ENCODE measurements at places on chromosomes 7 and 10.

DNA sequence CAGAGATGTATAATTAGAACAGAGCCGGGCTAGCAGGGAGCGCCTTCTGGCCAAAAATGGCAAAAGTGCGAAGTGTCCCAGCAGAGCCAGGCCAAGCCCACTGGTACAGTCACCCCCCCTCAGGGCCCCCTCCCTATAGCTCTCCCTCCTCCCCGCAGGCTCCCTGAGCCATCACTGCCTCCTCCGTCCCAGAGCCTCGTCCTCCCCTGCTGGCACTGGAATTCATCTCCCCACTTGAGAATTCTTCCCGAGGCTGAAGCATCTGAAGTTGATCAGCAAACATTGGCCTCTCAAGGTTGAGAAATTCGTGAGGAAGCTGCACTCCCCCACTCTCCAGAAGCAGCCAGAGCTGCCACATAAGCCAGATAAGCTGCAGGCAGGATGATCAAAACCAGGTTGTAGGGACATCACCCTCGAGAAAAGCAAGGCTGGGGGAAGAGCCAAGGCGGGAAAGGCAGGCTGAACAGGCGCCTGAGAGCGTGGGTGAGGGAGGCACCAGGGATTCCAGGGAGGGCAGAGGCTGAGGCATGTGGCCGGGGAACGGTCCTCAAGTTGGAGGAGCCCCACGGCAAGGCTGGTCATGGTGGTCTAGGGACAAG is 23.4 kb downstream of the CAMK2G start:
- DNase-seq = no peak

DNA sequence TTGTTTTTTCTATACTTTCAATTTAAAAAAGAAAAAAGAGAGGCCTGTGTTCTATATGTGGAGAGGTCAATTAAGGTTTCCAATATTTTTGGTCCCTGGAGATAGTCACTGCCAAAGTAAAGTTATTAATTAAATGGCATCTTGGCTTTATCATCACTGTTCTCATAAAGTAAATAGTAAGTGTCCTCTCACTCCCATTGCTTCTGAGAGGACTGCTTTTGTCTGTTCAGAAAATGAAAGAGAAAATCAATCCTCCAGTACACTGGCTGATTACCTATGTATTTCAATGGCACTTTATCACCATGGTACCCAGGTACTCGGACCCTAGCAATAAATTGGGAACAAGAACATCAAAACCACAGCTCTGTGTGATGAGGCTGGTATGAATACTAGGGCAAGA is 94.0 kb downstream of the RNLS start:
- no peak for DNase-seq

DNA sequence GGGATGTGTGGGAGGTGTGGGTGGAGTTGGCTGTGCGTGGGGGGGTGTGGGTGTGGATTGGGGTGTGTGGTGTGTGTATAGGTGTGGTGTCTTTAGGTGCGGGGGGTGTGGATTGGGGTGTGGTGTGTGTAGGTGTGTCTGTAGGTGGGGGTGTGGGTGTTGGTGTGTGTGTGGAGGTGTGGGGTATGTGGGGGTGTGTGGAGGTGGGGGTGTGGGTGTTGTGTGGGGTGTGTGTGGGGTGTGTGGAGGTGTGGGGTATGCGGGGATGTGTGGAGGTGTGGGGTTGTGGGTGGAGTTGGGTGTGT is 33.9 kb downstream of the SPDYE17 start:
- DNase-seq = no peak

- DNase-seq = no peak
Measured at GRCh38 chr7:149287622-149288021, 25.6 kb downstream of the ZNF783 start.

- DNase-seq = no peak
Measured at GRCh38 chr10:129388435-129388834, 78.6 kb upstream of the MGMT start.

Data from NCI-H1436 (cell line).